ENCODE measurements at places on chromosomes 2 and 18.

DNA sequence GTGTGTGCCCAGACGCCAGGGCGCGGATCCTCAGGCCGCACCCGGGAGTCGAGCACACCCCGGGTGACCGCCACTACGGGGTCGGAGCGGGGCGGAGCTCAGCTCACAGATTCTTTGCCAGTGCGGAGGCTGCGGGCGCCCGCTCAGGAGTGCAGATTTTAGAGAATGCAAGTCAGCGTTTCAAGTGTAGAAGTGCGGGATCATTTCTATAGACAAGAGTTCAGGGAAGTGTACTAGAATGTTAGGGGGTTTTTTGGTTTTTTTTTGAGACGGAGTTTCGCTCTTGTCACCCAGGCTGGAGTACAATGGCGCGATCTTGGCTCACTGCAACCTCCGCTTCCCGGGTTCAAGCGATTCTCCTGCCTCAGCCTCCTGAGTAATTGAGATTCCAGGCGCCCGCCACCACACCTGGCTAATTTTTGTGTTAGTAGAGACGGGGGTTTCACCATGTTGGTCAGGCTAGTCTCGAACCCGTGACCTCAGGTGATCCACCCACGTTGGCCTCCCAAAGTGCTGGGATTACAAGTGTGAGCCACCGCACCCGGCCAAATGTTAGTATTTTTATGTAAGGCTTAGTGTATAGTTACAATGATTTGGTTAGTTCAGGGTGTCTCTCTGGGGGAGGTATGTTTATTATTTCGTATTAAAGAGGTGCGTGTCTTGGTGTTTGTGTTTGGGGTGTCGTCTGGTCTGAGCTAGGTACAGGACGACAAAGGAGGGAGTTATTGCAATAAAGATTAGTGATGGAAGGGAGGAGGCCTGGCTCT lies 619 bp upstream of the FAM168B start:
- DNase-seq = no peak

DNA sequence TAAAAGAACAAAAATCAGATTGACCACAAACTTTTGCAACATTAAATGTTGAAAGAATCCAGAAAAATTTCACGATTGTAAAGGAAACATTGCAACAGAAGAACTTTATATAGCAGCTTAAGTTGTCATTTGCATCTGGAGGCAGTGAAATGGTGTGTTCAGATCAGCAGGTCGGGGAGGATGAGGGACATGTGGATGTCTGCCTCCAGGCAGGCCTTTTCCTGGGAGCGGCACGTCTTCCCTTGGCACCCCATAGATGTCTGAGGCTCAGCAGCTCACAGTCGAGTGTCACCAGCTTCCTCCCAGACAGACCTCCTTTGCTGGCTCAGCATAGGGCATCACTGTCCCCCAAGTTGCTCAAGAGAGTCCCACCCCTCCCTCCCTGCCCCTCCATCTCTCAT lies 44.3 kb upstream of the ASB1 start:
- DNase-seq = no peak

DNA sequence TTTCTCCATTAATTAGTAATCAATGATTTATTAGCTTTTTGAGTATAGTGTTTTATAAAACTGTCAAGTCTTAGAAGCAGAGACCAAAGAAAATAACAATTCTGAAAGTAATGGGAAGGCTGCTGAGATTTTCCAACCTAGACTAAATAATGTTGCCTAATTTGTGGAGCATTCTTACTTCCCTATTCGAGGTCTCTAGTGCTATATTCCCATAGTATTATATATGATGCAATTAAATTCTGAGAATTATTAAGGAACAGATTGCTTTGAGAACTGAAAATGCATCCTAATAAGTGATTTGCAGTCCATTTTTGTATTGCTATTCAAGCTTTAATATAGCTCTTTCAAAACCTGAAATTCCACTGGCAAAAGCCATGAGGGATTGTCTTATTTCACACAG lies 27.7 kb upstream of the DOCK10 start:
- DNase-seq = no peak

- DNase-seq = no peak
Observed at GRCh38 chr2:126655051-126655450, 907 bp upstream of the GYPC start.

DNA sequence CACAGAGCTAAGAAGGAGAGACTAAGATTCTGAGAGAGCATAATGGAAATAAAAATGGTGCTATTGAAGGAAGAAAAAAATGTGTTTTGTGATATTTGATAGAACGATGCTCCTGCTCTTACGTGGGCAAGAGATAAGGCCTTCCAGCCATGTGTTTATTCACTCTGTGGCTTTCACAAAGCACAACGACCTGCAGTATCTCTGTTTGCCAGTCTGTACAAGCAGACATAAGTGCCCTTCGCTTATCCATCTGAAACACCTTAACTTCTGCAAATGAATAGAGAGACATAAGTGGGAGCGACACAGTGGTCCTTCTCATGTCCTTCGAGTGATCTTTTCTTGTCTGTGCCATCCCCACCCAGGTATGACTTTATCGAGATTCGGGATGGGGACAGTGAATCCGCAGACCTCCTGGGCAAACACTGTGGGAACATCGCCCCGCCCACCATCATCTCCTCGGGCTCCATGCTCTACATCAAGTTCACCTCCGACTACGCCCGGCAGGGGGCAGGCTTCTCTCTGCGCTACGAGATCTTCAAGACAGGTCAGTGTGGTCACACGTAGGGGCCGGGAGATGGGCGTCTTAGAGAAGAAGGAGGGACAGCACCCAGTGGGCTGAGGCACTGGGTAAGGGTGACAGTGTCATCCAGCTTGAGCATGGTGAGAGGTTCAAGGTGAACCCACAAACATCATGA lies 33.7 kb downstream of the NRP2 start:
- DNase-seq = no peak

DNA sequence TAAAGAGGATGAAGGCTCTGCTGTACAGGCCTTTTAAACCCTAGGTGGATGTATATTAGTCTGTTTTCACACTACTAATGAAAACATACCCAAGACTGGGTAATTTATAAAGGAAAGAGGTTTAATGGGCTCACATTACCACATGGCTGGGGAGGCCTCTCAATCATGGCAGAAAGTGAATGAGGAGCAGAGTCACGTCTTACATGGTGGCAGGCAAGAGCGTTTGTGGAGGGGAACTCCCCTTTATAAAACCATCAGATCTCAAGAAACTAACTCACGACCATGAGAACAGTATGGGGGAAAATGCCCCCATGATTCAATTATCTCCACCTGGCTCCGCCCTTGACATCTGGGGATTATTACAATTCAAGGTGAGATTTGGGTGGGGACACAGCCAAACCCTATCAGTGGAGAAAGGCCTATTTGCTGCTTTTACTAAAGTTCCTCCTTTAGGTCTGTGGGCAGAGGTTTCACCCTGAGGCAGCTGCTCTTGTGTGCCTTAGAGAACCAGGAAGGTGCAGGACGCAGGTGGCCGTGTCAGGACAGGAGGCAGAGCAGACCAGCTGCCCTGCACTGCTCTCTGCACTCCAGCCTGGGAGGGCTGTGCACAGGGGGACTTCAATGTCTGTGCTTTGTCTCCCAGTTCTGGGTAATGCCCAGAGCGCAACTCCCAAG lies 178.8 kb upstream of the HDAC4 start:
- no peak for DNase-seq

DNA sequence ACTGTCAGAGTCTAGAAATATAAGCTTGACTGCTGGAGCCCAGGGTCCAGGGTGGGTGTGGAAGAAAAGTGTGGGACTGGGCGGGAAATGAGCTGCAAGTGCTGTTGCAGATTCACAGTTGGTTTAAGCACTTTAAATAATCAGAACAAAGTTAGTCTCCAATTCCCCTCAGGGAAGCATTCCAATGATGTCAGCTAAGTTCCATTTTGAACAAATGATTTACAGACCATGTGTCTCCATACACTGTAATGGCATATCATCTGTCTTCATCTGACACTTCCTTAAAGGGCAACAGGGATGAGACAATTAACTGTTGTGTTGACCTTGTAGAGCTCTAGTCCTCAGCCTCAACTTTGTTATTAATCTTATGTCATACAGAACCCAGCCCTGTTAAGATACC lies 31.5 kb upstream of the REG3A start:
- DNase-seq = no peak

DNA sequence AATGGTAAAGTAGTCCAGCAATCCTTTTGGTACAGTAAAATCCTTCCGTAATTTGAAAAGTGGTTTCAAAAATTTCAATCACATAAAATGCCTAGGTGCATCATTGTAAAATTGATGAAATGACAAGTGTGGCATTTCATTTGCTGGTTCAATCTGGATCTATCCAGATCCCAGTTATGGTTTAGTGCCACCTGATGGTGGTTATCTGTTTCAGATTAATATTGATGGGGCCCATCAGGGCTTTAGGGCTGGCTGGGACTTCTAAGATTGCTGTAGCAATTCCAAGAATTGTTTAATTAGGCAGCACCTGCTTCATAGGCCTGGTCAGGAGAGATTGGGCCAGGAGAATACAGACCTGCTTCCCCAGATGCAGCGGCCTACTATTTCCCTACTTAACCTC lies 55.5 kb upstream of the PIK3C3 start:
- no peak for DNase-seq

- no peak for DNase-seq
Observed at GRCh38 chr2:162473-163382, 101.1 kb downstream of the SH3YL1 start.

GRCh38 chr2:174597345-174598047 lies at the start of gene WIPF1:
TSS of gene WIPF1 (minus strand) at chr2:174597804. CDS start at chr2:174585573, 12,231 bp downstream.
- DNase-seq = no peak

GRCh38 chr18:63831080-63831788 lies 56.0 kb downstream of the SERPINB7 start:
- DNase-seq = no peak

DNA sequence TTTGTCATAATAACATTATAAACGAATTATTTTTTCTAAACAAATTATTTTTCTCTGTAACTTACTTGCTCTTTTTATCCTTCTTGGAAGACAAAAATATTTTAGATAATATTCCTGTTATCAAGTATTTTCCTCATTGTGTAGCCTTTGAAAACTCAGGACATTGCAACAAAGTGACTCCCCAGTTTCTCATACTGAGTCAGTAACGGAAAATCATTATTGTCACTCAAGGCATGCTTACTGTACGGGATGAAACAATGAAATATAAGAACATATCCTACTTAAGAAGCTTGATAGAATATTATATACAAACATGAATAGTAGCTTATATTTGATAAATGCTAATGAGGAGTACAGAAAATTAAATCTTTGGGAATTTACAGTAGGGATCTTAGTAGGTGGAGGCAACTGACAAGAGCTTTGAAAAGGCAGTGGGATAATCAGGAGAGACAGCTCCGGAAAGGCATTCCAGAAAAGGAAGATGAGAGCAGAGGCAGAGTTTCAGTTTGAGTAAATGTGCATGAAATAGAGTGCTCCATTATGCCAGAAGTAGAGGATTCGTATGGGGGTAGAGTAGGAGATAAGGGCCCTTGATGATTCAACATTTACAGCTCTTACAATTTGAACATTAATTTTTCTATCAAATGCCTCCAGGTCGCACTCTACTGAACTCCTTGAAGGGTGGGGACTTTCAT lies 14.0 kb upstream of the YES1 start:
- no peak for DNase-seq

GRCh38 chr2:187934236-187934635 lies 357.4 kb upstream of the GULP1 start:
- no peak for DNase-seq

DNA sequence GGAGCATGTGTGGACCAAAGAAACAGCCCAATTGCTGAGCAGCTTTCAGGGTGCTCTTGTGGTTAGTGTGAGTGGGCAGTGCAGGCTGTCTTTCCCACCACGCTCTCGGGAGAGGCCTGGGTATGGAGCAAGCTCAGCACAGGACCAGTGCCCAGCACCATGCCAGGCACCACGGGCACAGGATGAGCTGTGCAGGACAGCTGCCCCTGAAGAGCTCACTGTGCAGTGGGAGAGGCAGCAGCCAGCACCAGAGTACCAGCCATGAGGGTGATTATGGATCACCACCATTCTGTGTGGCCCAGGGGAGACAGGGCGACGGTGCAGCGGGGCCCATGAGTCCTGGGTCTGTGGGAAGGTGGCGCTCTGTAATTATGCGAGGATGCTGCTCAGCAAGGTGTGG lies 29.7 kb upstream of the FAHD2A start:
- DNase-seq = no peak
